ENCODE measurements at places on chromosomes 1 and 21.
A peak's percentile ranks its signal among the peaks of the same experiment; 100 is the strongest.

GRCh38 chr1:16232316-16232710, 4.7 kb downstream of the CPLANE2 start:
- DNase-seq, result no peak

DNA sequence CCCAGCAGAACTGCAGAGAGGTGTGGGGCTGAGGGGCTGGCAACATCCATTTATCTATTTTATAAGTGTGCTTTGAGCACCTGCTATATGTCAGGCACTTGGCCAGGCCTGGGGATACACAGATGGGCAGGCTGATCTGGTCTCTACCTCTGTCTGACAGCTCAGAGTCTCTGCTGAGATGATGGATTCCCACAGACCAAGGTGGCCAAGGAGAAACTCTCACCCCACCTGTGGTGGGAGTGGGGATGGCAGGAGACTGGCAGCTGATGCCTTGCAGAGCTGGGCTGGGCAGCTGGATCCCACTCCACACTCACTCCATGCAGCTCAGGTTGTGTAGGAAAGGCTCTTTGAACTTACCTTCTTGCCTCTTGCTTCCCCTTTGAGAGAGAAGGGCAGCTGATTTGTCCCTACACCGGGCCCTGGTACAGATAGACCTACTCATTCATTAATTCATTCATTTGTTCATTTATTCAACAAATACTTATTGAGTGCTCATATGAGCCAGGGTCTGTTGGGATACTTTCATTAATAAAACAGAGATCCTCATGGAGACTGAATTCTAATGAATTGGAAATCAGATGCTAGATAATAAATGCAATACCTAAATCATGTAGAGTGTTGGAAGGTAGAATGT, 9.0 kb downstream of the ADORA1 start:
- no peak for DNase-seq

GRCh38 chr1:95068956-95069709, 3.6 kb downstream of the ALG14 start:
- no peak for DNase-seq

- DNase-seq, result no peak
Observed at GRCh38 chr21:35150562-35151226, 101.6 kb upstream of the RUNX1 start.

DNA sequence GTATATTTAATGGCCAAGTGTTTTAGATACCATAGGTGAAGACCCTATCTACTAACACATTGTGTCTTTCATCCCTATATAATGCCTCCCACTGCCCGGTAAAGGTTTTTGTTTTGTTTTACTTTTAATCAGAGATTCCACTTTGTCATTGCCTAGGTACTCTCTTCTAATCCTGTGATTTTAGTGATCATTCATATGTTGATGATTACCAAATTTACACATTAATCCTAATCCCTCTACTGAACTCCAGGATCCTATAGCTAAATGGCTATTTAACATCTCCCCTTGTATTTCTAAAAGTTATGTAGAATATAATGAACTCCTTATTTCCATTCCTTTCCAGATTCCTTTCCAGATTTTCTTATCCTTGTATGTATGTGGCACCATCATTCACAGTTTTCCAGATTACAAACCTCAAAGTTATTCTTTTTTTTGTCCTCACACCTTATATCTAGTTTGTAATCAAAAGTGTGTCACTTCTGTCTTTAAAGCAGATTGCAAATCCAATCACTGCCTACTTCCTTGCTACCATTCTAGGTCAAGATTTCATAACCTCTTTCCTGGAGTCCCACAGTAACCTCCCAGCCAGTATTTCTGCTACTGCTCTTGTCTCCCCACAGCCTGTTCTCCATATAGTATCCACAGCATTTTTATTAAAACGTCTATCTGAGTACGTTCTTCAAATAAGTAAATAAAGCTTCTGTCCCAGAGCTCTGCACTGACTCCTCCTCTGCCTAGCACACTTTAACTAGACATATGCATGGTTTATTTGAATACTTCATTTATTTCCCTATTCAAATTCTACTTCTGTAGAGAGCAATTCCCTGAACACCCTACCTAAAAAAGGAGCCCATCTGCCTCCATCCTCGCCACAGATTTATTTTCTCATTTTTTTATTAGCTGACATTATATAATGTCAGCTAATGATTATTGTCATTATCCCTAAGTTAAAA, 157.8 kb downstream of the KCNT2 start:
- DNase-seq, result no peak

DNA sequence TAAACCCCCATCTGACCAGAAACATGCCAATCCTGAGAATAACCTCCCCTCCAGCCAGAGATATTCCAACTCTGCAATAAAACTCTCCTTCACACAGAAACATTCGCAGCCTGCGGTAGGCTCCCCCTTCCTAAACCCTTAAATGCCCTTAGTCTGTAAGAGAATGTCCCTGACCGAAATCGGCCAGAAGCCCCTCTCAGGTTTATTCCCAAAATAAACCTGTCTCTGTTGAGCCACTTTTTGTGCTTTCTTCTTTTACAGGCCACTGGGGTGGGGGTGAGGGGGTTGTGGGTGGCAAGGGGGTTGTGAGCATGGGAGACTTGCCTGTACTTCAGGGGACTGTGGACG, 4.6 kb downstream of the PRXL2B start:
- no peak for DNase-seq

GRCh38 chr21:20617130-20617529, 381.1 kb upstream of the NCAM2 start:
- no peak for DNase-seq

- no peak for DNase-seq
Observed at GRCh38 chr1:189623336-189623735, 854.3 kb downstream of the BRINP3 start.

- no peak for DNase-seq
Observed at GRCh38 chr1:96521010-96521409, 200.6 kb upstream of the PTBP2 start.

DNA sequence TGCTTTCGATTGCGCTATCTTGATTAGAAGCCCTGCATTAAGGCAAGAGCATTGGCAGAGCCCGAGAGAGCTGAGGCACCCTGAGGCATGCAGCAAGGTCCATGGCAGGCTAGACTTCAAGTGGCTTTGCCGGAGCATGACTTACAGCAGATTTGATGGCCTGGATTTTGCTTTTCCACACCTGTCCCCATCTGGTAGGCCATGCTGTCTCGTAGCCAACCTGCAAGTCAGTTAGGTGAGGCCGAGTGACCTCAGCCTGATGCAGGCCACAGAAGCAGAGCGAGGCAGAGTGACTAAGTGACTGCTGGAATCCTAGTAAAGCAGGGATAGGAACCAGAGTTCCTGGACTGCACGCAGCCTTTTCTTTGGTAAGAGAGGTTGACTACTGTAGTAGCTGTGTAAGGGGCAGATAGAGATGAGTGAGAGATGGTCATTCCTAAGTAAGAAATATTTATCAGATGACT, 148.9 kb downstream of the PBX1 start:
- DNase-seq, result peak; percentile 27

GRCh38 chr1:109625601-109626560, 6.2 kb downstream of the AMPD2 start:
- no peak for DNase-seq

- no peak for DNase-seq
Observed at GRCh38 chr1:156995412-156995811, 50.1 kb downstream of the ARHGEF11 start.

DNA sequence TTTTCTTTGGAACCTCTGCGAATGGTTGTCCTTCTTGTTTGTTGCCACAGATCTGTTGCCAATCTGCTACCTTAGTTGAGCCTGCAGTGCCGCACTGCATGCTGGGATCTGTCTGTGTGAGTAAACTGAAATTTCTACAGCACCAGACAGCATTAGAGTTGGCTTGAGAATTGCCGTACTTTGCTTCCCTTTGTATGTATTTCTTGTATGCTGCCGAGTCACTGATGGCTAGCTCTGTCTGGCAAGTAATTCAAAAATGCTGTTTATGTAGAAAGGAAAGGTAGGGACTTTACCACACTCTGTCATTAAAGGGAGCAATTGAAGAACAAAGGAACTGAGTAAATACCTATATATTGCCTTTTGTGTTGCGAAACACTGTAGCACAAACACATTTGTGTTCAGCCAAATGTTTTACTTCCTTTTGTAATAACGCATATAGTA, 857.4 kb downstream of the USP25 start:
- peak; percentile 14 for DNase-seq

DNA sequence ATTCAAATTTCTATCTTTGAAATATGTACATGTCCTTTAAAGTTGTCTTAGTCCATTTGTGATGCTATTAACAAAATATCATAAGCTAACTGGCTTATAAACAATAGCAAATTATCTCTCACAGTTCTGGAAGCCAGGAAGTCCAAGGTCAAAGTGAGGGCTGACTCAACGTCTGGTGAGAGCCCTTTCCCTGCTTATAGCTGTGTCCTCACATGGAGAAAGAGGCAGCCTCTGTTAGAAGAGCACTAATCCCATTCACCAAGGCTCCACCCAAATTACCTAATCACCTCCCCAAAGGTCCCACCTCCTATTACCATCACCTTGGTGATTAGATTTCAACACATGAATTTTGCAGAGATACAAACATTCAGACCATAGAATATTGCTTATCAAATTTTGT, 450.1 kb upstream of the BEND5 start:
- DNase-seq, result no peak

DNA sequence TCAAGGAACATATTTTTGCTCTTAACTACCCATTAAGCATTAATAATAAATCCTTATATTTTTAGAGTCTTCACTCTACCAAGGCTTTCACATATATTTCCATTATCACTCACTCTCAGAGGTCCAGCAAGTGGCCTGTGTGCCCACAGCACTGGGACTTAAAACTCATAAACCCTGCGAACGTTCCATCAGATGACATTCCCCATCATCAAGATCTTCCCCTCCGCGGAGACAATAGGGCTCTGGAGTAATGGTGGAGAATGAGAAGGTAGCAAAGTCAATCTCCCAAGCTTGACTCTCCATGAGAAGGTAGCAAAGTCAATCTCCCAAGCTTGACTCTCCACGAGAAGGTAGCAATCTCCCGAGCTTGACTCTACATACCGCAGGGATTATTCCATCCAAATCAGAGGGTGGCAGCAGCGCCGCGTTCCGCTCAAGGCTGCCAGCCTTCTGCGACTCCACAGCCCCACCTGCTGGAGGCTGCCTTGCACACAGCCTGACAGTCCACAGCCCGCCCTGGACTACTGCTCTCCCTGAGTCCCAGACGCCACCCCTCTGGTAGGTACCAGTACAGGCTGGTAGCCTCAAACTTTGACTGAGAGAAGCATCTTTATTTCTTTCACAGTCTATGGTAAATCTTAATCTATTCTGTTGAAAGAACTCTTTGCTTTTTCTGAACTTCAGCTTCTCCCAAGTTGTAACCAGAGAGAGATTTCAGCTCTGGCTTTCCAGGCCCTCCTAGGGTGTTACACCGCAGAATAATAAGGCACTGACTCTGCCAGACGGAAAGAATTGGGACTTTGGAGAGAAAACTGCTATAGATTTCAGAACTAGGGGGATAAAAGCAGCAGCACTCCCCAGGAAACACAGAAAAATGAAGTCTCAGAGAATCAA, 26.4 kb upstream of the CTTNBP2NL start:
- DNase-seq, result peak; percentile 76

GRCh38 chr1:156298852-156299357, at the start of gene VHLL:
Gene VHLL, minus strand, starts transcription at chr1:156299307. Its CDS starts 118 bp downstream, at chr1:156299189.
- no peak for DNase-seq

DNA sequence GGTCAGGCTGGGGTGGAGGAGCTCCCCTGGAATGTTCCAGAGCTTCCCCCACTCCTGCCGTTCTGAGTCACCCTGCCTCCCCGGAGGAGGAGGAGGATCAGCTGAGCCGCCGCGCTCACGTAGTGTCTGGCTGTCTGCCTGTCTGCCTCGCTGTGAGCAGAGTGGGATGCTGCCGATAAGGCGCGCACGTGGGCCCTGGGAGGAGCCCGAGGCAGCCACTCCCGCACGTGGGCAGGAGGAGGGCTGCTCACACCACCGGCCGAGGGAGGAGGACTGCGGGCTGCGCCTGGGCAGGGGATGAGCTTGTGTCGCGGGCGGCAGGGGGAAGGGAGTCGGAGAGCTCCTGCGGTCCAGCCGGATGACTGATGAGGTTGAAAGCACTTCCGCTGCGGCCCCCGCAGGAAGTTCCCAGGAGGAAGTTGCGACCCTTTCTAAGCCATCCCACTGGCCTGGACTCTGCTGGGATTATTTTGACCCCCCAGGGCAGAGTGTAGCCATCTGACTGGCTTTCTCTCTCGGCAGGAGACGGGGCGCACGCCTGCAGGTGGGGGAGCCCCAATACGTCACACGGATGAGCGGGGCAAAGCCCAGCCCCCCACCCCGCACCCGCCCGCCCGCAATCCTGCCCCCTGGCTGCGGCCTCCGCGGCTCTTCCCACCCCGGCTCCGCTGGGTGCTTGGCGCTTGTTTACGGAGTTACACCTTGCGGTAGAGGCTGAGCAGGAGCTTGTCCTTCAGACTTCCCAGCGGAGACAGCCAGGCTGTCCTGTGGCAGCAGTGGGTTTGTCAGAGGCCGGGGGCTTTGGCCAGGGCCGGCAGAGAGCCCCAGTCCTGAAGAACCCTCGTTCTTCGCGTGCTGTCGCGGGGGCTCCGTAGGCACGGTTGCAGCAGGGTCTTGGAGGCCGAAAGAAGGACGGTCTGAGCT, 9.8 kb downstream of the PDXK start:
- DNase-seq, result peak; percentile 98

DNA sequence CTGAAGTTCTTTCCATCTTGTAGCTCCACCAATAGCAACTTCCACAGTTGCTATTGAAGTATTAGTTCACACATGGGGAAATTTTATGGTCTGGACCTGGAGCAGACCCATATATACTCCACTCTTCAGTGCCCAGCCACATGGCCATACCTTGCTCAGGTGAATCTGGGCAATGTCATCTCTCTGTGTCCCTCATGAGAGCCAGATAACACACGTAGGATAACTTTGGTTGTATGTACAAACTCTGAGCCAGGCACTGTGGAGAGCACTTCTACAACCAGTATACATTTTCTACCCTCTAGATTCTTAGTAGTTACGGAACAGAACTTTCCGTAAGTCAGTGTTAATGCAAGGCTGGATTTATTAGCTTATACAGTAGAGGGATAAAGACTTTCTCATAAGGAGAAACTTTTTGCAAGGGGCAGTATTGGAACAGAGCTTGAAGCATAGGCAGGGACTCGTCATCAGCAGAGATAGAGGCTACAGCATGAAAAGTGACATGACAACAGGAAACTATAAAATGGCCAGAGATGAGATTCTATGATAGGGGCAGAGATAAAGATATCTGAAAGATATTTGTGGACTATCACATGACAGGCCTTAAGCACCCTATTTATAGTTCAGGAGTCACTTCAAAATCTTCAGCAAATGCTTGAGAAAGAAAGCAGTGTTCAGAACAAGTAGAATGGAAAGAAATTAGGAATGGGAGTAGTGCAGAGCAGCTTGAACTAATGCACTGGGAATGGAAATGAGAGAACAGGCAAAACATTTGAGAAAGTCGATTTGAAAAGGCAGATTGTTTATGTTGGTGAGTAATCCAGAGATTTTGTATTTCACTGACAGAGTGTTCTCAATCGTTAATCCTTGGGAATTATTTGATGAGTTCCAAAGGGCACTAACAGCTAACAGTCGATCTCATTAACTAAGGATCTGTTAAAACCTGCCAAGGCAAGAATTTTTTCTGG, 481.8 kb downstream of the USP25 start:
- DNase-seq, result no peak

- DNase-seq, result peak; percentile 9
Observed at GRCh38 chr1:89363196-89363595, 663 bp upstream of the GBP6 start.
